Iris pigment epithelial cell (primary cell): ENCODE measurements at places on chromosomes 7 and 10.

DNA sequence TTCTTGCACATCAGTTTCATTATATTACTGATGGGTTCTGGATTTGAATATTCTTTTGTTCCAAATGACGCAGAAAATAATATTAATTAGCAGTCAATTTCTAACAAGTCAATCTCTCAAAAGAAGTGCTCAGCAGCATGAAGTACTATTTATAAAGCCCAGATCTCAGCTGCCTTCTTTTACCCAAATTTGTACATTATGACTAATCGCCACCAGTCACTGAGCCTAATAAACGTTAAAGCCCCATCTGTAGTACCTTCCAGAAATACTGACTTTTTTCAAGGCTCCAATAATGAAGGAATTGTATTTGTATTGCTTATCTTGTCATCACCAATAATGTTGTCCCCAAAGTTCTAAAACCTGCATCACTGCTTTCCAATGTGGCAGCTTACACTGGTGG, 540.2 kb downstream of the PARD3 start:
- DNase-seq, result no peak

GRCh38 chr7:6709808-6710207, 3.1 kb upstream of the ZNF12 start:
- no peak for DNase-seq

GRCh38 chr7:40221836-40222235, 87.0 kb downstream of the SUGCT start:
- DNase-seq, result peak; percentile 99

- peak; percentile 65 for DNase-seq
Observed at GRCh38 chr10:127151541-127151940, 44.9 kb downstream of the INSYN2A start.

GRCh38 chr7:1913466-1914282, 243.6 kb downstream of the ELFN1 start:
- no peak for DNase-seq

GRCh38 chr7:27303026-27303425, 60.4 kb downstream of the EVX1 start:
- DNase-seq, result peak; percentile 2

DNA sequence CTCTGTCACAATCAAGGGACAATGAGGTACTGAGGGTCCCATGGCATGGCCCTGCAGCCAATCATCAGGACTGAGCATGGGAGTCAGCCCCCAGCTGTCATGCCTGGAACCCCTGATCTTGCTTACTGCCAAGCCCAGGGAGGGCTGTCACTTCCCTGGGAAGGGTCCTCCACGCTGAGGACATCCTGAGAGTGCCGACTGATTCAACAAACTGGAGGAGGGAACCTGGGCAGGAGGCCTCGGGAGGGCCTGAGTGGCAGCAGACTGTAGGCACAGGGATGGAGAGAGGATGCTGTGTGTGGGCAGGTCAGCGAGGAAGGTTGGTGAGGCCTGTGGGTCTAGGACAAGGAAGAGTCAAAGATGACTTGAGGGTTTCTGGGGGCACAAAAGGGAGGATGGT, 154.3 kb downstream of the ZNF248 start:
- DNase-seq, result no peak

DNA sequence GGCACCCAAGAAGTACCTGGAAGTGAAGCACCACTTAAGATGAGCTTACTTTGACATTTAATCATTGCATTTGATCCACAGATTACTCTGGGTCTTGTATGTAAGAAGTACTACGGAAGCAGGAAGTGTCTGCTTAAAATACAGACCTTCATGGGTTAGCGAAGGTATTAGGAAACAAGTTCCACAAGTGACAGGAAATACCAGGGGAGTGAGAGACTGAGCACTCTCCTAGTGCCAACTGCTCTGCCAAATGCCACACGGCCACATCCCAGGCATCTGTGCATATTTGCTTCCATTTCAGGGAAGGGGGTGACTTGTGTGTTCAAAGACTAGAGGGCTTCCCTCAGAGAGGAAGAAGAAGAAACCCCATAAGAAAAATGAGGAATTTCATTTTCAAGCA, 57.2 kb upstream of the ANK3 start:
- peak; percentile 16 for DNase-seq
